Activated CD4-positive, alpha-beta T cell treated with anti-CD3 and anti-CD28 coated beads, Interleukin-2, amount 50 U/mL, for 1 hour (primary cell): ENCODE measurements at places on chromosomes 6 and 20.

DNA sequence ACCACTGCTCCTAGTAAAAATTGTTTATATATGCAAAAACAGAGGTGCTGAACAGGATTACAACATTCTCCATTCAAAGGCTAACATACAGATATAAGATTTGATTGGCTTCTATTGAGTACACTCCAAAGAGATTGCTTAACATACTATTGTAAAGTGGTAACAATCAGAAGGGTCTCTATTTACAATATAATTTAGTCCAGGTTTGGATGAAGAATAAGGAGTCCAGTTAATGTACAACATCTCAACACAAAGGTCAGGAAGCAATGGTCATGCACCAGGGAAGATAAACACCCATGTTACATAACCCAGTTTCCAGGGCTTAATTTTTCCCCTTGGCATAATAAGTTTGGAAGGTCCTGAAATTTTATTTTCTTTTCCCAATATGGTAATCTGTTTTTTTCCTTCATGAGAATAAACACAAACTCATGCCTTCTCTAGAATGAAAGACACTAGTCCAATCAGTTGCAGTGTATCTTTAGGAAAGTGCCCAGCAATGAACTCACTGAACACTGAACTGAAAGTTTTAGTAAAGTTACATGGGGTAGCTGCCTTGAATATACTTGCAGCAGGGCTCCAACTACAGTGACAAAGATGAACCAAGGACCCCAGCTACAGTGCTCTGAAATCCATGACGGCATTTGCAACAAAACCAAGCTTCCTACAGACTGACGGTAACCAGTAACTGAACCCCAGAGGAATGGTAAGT is 255.3 kb upstream of the GJE1 start:
- no peak for DNase-seq

DNA sequence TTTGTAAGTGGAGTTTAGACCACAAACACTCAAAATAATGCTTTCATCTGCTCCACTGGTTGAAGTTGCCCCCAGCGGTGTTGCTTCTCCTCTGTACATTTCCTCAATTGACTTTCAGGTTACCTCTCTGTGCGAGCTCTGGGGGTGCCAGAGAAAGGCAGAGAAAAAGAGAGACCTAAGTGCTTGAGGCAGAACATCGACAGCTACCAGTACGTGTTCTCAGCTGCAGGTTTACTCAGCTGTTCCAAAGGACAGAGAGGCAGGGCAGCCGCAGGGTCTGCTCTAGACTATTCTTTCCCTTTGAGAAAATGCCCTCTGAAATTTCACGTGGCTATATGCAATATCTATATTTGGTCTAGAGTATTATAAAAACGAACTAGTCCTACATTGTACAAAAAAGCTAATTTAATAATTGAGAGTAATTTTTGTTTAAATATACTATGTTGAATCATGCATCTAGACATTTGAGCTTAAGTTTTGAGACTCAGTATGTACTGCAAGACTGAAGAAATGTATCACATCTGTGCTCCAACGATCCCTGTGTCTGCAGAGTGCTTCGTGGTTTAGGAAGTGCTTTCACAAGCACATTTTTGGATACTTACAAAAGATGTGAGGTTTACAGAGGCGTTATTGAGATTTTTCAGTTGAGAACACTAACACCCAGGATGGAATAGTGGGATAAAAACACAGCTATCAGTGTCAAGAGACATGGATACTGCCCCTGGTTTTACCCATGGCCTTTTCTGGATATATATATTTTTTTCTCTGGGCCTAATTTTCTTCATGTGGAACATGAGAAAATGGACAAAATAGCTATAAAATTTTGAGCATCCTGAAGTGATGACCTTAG is 453.6 kb upstream of the FLRT3 start:
- no peak for DNase-seq

- DNase-seq: no peak
Observed at GRCh38 chr6:55636406-55637102, 57.6 kb upstream of the HMGCLL1 start.

DNA sequence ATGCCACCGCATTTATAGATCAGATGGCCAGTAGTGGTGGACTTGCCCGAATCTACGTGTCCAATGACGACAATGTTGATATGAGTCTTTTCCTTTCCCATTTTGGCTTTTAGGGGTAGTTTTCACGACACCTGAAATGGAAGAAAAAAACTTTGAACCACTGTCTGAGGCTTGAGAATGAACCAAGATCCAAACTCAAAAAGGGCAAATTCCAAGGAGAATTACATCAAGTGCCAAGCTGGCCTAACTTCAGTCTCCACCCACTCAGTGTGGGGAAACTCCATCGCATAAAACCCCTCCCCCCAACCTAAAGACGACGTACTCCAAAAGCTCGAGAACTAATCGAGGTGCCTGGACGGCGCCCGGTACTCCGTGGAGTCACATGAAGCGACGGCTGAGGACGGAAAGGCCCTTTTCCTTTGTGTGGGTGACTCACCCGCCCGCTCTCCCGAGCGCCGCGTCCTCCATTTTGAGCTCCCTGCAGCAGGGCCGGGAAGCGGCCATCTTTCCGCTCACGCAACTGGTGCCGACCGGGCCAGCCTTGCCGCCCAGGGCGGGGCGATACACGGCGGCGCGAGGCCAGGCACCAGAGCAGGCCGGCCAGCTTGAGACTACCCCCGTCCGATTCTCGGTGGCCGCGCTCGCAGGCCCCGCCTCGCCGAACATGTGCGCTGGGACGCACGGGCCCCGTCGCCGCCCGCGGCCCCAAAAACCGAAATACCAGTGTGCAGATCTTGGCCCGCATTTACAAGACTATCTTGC is 725 bp downstream of the EEF1A1 start:
- DNase-seq: peak; percentile 77

- DNase-seq: no peak
Observed at GRCh38 chr6:125552819-125553218, 196.6 kb upstream of the HEY2 start.

- no peak for DNase-seq
Observed at GRCh38 chr6:128242765-128243403, 277.5 kb downstream of the PTPRK start.

GRCh38 chr6:168851460-168852375 is 401.9 kb downstream of the THBS2 start:
- no peak for DNase-seq

DNA sequence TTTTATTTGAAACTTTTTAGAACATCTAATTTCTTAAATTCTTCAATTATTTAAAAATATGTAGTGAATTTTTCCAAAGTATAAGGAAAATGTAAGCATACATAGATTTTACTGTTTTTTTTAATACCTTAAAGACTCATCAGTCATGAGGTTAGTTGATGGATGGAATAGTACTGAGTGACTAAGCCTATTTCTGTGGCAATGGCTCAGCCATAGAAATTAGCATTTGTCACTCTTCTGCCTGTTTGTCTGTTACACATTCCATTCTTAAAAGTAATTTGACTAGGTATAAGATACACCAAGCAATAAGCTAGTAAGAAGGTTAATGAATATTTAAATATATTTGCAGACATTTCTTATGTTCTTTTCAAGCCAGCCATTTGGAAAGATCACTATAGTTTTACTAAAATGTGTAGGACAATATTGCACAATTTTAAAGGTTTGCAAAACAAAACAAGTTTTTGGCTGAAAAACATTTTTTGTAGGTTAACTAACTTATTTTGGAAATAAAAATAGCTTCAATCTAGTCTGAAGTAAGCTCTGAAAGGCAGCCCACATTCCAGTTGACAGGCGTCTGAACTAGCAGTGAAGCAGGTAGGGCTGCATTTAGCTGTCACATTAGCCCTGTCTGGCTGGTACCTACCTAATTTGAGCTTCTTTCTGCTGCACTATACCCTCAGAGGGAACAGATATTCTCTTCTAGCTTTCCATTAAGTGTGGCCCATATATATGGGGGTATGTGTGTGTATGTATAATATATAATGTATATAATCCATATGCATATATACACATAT is 385.7 kb downstream of the GRIK2 start:
- no peak for DNase-seq

DNA sequence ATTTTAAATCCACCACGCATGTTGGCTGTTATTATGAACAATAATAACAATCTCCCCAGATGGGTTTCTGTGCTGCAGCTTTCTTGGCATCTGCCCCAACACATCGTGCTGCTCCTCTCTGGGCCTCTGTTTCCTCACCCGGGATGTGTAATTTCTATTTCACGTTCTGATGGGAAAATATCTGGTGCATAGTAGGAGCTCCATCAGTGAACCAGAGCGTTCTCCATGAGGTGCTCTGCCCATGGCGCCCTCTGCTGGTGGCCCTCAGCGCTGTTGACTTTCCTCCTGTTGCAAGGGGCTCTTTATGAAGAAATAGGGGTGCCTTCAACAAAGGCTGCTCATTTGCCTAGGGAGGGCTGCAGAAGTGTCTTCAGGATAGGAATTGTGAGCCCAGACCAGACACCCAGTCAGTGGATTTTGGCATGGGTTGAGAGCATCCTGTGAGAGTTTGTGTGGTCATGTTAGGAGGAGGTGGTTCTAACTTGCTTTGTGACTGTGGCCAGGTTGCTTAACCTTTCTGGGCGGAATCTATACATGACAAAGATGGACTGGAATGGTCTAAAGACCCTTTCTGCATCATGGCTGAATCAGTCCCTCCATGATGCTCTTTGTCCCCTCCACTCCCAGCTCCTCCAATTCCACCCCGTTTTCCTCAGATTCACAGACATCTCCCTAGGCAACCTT is 8.1 kb downstream of the SCRT2 start:
- peak; percentile 61 for DNase-seq

- no peak for DNase-seq
Observed at GRCh38 chr20:1945134-1945618, 48.7 kb downstream of the PDYN start.

GRCh38 chr6:168158980-168159349 is 80.0 kb upstream of the FRMD1 start:
- DNase-seq: no peak

- no peak for DNase-seq
Observed at GRCh38 chr6:82246370-82246769, 1.2 kb downstream of the IBTK start.

DNA sequence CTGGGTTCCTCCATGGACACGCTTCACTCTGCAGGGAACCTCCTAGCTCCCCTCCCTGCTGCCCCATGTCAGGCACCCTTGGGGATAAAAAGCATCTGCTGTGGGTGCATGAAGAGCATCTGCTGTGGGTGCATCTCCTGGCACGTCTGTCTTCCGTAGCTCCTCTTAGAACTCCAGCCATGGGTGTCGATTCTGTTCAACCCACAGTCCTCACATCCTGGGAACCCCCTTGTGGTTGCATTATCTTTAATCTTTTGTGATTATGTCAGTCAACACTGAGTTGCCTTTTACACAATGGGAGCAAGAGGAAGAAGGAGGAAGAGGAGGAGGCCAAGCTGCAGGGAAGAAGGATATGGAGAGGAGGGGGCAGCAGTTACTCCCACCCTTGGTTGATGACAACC is 24.1 kb upstream of the CCR6 start:
- no peak for DNase-seq

DNA sequence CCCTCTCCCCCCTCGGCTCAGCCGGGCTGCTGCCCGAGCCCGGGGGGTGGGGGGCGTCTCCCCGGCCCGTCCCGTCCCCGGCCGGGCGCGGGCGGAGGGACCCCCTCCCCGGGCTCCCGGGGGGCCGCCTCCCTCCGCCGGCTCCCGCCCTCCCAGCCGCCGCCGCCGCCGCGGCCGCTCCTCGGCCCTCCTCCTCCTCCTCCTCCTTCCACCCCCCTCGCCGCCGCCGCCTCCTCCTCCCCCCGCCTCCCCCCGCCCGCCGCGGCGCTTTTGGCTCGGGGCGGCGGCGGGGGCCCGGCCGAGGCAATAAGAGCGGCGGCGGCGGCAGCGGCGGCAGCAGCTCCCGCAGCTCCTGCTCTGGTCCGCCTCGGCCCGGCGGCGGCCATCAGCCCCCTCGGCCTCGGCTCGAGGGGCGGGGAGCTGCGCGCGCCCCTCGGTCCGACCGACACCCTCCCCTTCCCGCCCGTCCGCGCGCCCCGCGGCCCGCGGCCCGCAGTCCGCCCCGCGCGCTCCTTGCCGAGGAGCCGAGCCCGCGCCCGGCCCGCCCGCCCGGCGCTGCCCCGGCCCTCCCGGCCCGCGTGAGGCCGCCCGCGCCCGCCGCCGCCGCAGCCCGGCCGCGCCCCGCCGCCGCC is 38.7 kb downstream of the GNAS start:
- peak; percentile 80 for DNase-seq

GRCh38 chr6:137323860-137324259 is 104.7 kb upstream of the IFNGR1 start:
- no peak for DNase-seq

DNA sequence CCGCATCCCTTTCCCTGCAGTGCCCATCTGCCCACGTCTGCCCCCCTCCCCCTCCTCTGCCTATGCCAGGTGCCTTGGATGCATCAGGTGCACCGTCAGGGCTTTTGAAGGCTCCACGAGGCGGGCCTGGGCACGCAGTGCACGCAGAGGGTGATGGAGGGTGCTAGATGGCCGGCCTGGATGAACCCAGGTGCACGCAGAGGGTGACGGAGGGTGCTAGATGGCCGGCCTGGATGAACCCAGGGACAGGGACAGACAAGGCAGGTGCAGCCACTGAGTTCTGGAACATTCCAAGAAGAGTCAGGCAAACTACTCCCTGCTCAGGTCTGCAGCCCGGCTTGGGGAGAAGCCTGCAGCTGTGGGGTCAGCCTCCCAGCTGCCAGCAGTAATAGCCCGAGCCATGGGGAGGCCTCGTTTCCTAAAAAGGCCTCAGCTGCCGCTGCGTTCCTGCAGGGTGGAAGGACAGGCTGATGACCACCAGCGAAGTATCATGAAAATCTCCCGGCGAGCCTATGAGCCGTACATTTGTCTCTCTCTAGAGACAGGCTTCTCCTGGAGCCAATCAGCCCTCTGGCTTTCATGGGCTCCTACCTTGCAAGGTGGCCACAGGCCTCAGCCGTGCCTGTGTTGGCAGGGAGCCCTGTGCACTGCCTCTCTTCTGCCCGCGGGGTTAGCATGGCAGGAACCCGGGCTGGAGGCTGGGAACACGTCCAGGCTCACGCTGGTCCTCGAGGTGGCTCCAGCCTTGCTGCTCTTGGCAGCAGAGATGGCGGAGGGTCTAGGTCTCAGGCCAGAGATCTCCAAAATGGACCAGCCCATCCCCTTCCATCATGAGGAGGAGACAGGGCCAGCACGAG is 29.6 kb downstream of the NTSR1 start:
- no peak for DNase-seq

DNA sequence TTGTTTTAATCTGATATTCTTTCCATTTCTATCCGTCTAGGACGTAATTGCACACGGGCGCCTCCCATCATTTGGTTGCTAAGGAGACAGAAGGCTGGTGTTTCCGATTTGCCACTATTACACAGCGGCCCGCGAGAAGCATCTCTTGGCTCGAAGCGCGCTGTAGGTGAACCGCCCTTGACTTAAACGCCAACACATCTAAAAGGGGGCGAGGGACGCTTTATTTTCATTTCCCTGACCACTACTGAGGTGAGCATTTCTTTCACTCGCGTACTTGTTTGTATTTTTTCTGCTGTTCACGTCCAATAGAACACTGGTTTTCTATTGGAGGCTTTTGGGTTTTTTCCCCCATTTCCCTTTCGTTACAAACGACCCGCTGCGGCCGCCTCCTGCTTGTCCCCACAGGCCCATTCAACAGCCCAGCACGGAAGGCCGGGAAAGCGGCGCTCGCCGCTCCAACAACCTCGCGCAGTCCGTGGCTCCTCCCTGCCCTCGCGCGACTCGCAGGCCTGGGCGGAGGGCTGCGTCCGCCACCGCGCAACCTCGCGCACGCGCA is 505 bp upstream of the WRNIP1 start:
- peak; percentile 67 for DNase-seq

- DNase-seq: no peak
Observed at GRCh38 chr6:104699593-104700329, 160.0 kb downstream of the HACE1 start.

GRCh38 chr6:93468291-93468690 is 48.9 kb upstream of the EPHA7 start:
- no peak for DNase-seq

GRCh38 chr20:9286501-9287461 is 217.9 kb downstream of the PLCB4 start:
- no peak for DNase-seq
